ENCODE measurements at places on chromosomes 11 and 22.

- no peak for DNase-seq
Measured at GRCh38 chr11:15671216-15671615, 556.5 kb downstream of the INSC start.

- no peak for DNase-seq
Measured at GRCh38 chr11:57224537-57224936, 12.5 kb downstream of the APLNR start.

DNA sequence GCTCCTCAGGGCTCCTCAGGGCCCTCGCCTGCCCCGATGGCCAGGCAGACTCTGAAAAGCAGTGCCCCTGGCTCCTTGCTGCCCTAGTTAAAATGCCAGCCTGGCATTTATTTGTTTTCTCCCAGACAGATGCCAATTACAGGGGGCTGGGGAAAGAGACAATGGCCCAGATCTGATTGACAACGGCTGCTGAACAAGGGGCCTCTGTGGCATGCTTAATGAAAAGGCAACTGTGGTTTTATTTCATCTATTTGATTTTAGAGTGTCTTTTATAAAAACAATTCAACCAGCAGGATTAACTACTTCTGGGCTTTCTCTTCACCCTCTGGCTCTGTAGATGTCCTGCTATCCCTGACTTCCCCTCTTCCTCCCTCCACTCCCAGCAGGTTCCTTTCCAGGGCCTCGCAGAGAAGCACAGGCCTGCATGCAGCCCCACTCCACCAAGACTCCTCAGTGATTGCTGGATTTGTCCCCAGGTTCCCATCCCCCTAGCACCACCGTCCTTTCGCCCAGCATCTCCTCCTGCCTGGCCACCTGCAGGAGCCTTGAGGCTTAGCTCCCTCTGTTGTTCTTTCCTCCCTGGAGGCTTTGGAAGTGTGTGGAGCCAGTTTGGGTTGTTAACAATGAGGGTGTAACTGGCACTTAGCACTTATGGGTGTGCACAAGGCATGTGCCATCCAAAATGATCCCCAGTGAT, 171.1 kb downstream of the TENM4 start:
- DNase-seq, result no peak

GRCh38 chr11:126345759-126346585, 9.5 kb upstream of the ST3GAL4 start:
- DNase-seq, result no peak

DNA sequence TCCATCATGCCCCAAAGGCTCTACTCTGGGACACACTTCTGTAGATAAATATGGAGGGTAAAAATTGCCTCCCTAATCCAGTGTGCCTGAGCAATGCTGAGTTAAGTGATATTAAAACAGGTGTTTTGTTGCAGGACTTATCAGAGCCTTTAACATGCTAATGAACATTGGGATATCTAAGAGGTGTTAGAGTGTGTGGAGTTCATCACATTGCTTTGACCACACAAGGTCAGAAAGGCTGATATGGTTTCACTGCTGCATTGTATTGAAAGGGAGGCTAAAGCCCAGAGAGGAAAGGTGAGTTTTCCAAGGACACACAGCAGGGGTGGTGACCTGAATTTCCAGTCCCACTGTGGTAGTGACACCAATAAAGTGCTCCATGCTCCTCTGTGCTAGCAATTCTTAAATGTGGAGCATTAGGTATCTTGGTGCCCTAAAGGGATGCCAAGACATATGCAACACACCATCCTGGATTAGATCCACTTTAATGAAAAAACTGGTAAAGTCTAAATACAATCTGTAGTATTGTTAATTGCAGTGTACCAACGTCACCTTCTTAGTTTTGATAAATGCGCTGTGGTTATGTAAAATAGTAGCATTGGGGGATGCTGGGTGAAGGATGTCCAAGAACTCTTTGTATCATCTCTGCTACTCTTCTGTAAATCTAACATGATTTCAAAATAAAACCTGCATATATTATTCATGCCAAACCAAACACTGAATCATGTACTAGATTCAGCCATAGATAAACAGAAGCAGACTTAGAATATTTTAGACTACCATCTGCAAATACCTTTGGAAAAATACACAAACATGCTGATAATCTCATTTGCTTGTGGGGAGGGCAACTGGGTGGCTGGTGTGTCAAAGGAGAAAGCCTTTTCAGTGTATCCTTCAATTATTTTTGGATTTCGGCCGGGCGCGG, 45.8 kb downstream of the MIAT start:
- no peak for DNase-seq

DNA sequence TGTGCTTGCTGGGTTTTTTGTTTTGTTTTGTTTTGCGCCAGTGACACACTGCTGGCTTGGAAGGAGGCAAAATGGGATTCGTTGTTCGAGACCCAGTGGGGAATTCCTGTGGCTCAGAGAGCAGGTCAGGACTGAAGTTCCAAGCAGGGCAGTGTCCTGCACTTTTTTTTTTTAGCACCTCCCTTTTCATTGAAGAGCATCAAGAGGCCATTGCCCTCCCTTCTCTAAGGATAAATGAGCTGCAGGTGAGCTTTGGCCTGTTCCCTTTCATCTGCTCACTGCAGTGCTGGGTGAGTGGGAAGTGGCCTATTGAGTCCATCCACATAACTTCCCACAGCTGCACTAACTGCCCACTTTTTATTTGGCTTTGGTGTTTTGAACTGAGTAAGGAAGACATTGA, 87.8 kb downstream of the ARHGAP42 start:
- peak; percentile 43 for DNase-seq

DNA sequence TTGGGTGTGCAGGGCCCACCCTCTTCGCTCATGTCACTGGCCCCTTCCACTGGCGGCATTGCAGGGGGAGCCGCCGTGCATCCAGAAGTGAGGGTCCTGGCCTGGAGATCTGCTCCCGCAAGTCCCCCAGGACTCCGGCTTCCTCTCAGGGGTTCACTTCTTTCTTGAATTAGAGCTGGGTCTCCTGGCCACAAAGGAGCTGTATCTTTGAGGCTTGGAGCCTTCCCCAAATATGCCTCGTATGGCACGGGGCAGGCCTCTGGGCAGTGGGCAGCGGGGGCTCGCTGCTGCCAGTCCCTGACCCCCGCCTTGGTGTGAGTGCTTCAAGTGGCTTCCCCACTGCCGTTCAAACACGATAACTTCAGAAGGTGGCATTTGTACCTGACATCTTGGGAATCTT, 7.4 kb upstream of the IFITM3 start:
- DNase-seq, result no peak

- DNase-seq, result no peak
Measured at GRCh38 chr11:57680552-57680874, 12.6 kb downstream of the ZDHHC5 start.
